Cardiac fibroblast (primary cell): ENCODE measurements at places on chromosomes 2 and 18.
A peak's percentile ranks its signal among the peaks of the same experiment; 100 is the strongest.

- DNase-seq: no peak
Measured at GRCh38 chr2:135349941-135350340, 181.1 kb downstream of the ZRANB3 start.

GRCh38 chr2:121886059-121886458, 130.6 kb downstream of the TSN start:
- DNase-seq: no peak

GRCh38 chr2:234630801-234631261, 133.9 kb upstream of the ARL4C start:
- DNase-seq: peak; percentile 17

- peak; percentile 16 for DNase-seq
Measured at GRCh38 chr18:77765468-77765867, 515.8 kb downstream of the GALR1 start.

DNA sequence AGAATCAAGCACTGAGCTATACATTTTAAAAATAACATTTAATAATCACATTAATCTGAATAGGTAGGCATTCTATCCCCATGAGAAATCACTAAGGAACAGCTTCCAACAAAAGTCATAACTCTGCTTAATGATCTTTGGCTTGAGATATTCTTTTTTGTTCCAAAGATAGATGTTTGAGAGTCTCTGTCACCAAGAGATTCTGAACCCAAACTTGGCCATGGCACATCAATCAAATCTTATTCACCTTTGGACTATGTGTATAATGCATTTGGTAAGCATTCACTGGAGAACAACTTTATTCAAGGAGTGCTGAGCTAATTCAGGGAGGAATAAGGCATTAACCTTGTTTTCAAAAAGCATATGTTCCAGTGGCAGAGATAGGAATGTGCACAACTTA, 743.3 kb downstream of the SLC4A3 start:
- DNase-seq: no peak

GRCh38 chr18:35542356-35542755, 39.2 kb upstream of the GALNT1 start:
- no peak for DNase-seq

GRCh38 chr2:147355706-147356105, 489.1 kb upstream of the ACVR2A start:
- DNase-seq: no peak

DNA sequence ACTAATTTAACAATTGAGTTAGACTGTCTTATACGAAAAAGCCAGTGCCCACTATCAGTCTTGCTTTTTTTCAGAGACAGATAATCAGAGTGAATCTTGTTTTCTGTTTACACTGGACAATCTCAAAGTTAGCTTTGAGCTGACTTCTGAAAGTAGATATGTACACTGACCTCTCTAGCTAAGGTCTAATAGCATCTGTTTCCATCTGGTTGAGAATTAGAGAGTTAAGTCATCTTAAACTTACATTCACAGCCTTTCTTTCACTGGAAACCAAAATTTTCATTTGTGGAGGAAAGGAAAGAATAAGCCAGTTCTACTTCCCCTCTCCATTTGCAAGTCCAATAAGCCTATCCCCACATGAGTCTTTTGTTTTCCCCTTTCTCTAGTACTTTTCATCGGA, 89.3 kb downstream of the VRK2 start:
- no peak for DNase-seq

DNA sequence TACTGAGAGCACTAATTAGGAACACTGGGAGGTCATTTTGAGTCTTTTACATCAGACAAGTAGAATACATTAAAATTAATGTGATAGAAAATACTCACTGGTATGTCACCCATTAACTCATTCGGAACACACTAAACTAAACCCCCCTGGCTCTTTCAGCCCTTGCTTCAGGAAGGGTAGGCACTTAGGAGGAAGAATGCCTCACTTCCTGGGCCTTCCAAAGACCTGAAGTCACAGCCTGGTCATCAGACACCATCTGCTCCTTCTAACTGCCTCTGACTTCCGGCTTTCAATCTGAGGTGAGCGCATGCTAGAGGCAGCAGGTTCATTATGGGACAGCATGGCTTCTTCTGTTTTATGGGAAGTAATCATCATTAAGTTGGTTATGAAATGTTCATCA, 451.4 kb downstream of the PID1 start:
- peak; percentile 34 for DNase-seq

GRCh38 chr2:56666777-56667176, 483.0 kb downstream of the CCDC85A start:
- no peak for DNase-seq

- DNase-seq: peak; percentile 81
Measured at GRCh38 chr2:39642051-39642718, 23.5 kb upstream of the TMEM178A start.

GRCh38 chr2:64012115-64012514, 7.1 kb downstream of the VPS54 start:
- DNase-seq: no peak

DNA sequence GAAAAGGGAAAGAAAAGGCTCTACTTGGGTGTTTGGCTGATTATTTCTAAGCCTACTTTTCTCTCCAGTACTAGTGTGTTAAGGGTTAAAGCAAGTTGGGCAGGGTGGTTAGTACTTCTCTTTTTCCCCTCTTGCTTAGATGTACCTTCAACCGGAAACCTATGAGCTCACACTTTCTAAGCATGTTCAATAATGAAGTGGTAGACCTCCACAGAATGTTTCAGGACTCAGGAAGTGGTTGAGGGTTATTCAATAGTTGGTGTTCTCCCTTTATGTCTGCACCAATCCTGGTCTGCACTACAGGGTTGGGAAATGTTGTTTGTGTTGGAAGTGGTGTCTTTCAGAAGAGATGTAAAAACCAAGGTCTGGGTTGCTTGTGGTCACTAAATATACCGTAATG, 137.1 kb downstream of the ZEB2 start:
- no peak for DNase-seq

GRCh38 chr18:3449512-3450011, 410 bp upstream of the TGIF1 start:
- DNase-seq: peak; percentile 93

DNA sequence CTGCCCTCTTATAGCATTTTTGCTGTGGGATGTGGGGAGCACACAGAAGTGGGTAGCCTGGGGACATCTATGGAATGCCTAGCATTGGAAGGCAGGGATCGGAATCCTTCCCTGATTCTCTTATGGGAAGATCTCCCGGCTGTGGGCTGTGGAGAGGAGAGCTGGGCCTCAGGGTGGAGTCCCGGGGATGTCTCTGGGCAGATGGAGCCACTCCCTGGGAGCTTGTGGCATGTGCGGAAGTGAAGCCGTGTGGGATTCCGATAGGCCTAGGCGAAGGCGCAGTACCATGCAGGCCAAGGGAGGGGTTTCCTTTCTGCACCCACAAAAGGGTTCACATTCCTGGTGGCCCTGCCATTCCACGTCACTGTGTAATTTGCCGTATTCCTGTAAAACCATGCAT, 87.9 kb downstream of the GLI2 start:
- no peak for DNase-seq

DNA sequence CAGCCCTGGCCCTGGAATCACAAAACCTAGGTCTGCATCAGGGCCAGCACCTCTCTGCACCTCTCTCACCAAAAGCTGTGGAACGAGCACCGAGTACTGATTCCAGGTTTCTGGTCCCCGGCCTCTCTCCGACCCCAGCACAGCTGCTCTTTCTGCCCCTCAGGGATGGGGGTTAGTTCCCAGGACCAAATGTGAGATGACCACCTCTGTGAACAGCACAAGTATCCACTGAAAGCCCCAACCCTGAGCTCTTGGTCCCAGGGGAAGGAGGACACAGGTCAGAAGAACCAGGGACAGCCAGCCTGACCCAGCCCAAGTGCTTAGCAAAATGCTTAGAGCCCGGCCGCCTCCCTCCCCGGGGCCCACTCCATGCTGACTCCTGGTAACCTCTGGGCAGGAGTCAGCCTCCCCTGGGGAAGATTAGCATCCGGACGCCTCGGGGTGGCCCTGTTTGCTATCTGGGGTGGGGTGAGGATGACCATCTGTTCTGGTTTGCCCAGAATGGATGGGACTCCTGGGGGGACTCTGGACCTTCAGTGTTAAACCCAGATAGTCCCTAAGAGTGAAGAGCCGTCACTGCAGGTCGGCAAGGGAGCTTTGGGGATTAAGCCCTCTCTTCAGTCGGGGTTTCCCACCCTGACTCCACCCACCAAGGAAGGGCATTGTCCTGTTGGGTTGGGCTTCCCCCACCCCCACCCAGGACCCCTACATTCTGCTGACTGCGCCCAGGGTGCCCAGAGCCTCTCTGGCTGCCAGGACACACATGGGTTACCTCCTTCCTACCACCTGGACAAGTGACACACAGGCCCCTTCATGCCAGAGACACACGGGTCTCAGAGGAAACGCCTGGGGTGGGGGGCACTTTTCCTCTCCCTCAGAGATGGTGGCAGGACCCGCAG, 9.4 kb upstream of the GPR55 start:
- no peak for DNase-seq

DNA sequence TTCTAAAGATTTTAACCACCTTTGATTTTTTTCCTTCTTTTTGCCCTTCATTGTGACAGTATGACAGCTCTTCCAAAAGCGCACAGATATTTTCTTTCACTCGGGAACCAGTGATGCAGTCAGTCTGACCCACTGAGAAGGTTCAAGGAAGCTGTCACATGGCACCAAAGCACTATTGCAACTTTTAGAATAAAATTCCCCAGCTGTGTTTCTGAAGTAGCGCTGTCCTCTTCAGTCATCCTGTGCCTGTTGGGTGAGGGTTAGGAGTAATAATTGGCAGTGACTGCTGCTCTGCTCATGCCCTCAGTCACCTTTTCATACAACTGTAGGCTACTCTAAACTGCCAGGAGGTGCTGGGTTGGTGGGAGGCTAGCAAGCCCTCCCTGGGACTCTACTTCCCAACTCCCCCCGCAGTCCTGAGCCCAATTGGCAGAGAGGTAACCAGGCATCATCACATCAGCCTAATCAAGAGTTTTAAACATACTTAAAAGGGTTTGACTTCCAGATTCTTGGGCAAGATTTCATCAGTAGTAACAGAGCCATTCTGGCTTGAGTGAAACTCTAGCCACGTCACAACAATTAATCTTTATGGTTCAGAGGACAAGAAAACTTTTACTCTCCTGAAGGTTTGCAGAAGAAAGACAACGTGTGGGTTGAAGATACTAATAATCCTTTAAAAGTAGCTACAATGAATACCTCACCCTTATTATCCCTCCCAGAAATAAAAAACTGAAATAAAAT, 473.3 kb downstream of the FBXO15 start:
- no peak for DNase-seq

DNA sequence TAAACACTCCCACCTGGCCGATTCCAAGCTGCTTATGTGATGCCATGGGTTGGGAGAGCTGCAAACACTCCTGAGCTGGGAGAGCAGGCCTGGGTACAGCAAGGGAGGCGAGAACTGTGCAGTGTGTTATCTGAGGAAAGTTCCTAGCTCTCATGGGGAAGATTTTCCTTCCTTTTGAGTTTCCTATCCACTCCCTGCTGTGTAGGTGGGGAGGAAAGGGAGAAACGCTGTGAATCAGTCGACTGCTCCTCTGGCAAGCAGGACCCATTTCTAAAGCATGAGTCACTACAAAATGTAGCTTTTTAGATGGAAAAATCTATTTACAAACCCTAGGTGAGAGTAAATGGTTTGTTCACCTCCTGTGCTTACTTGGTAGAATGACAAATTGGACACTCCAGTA, 80.4 kb downstream of the SH3RF3 start:
- peak; percentile 77 for DNase-seq

DNA sequence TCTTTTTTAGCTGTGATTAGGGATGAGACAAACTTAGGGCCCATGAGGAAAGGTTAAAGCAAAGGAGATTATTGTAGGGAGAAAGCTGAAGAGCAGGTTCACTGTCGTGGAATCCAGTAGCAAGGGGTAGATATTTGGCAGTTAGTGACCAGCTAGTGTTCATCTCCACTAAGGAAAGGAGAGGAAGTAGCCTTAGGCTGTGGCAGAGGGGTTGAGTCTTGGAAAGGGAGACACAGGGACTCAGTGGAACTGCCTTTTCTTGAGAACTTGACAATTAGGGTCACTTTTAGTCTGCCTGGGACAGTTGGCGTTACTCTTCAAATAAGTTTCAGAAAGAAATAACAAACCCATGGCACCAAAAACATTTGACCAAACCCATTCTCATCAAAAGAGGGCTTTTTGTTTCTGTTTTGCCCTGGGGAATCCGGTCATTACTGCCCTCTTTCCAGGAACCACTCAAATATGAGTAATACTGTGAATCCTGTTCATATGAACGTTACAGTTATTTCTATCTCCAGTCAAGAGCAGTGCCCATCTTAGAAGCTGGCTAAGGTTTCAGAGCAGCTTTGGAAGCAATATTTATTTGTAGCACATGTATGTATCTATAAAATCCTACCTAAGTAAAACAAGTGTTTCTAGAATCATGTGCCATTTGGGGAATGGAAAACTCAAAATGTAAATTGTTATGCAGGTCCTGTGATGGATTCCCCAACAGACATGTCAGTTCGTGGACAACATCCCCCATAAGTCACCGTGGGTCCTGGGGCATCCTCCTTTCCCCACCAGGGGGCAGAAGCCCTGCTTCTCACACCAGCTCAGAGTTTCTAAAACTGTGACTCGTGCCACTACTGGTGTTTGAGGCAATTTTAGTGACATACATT, 77.3 kb upstream of the PHLPP1 start:
- peak; percentile 5 for DNase-seq

- peak; percentile 36 for DNase-seq
Measured at GRCh38 chr2:208280933-208281332, 14.9 kb downstream of the PIKFYVE start.

GRCh38 chr2:75609937-75610508, 36.6 kb upstream of the MRPL19 start:
- DNase-seq: no peak

DNA sequence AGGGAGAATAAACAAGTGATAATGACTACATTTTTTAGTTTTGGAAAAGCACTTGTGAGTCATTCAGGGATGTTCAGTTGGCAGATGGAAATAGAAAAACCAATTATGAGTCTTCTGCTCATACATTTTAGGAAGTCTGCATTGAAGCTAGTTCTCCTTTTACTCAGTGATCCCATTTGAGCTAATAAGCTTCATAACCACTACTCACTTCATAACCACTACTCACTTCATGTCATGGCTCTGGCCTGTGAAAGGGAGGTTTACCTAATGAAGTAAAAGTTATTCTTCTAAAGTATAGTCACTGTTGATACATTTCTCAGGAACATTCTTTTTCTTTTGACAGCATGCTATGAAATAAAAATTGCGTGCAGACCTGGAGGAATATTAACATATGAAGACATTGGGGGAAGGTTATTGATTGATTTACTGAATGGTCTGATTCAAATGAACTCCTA, 948.7 kb downstream of the TSN start:
- DNase-seq: no peak

- DNase-seq: no peak
Measured at GRCh38 chr2:96839875-96840850, 3.7 kb downstream of the ANKRD23 start.

DNA sequence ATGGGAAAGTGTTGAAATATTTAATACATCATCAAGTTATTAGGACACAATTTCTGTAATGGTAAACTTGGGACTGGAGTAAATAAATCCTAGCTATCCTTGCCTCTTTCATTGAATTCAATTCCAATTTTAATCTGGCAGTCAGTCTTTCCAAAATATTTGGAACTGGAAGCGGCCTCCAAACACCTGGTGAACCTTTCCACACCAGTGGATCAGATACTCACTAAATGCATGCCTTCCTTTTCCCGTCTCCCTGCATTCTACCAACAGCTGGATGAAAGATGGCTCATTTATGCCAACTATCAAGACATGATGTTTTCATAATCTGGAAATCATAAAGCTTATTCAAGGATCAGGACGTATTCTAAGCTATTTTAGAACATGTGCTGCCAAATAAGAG, 488.2 kb upstream of the SPHKAP start:
- DNase-seq: no peak
